NCI-H1417 (cell line): ENCODE measurements at places on chromosomes 5 and 9.
A peak's percentile ranks its signal among the peaks of the same experiment; 100 is the strongest.

- DNase-seq = no peak
Observed at GRCh38 chr5:38650946-38651345, 94.5 kb upstream of the LIFR start.

DNA sequence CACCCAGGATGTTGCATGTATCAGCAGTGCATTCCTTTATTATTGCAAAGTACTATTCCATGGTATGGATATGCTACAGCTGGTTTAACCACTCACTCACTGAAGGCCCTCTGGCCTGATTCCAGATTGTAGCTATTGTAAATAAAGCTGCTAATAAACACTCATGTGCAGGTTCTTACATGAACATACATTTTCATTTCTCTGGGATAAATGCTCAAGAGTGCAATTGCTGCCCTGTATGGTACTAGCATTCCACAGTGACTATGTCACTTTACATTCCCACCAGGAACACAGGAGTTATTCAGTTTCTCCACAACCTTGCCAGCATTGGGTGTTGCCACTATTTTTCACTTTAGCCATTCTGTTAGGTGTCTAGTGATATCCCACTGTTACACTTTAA, 267.6 kb downstream of the SPOCK1 start:
- no peak for DNase-seq

- DNase-seq = no peak
Observed at GRCh38 chr5:34051374-34051980, 8.5 kb upstream of the C1QTNF3 start.

DNA sequence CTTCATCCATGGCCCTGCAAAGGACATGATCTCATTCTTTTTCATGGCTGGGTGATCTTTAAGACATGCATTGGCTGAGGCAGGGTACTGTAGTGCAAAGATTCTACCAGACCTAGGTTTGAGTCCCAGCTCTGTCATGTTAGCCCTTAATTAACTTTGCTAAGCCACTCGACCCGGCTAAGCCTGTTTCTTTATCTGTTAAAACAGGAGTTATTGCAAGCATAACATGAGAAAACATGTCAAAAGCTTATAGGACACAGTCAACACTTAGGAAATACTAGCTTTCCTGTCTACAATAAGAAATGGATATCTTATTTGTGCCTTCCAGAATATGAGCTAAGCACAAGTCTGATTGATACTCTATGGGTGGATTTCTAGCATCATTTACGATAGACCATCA, 92.6 kb downstream of the RASEF start:
- DNase-seq = no peak

DNA sequence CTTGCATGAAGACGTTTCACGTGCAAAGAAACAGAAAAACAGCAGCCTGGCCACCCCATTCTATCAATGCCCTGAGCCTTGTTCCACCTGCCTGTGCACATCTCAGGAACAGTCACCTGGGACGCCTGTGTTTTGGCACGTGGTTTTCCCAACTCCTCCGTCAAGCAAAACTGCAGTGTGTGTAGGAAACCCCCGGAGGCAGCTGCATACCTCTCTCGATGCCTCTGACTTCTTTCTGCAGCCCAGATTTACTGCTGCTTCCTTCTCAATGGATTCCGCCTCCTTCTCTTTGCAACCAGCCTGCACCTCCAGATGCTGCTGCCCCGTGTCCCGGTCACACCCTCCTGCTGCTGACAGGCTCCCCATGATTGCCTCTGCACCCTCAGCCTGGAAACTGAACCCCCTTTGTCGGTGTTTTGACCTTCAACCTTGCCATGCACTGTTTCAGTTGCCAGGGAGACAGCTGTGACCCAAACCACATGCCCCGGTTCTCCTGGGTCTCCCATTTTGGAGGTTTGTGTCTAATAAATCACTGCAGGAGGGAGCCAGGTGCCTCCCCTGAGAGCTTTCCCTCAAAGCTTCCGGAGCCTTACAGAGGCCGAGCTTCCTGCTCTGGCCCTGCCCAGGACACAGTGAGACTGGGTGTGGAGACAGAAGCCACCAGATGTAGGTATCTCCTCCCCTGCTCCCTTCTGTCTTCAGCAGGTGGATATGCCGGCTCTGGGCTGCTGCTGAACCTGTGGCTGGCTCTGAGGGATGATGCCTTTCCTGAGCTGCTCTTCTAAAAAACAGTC, 395.5 kb upstream of the IRX1 start:
- no peak for DNase-seq

DNA sequence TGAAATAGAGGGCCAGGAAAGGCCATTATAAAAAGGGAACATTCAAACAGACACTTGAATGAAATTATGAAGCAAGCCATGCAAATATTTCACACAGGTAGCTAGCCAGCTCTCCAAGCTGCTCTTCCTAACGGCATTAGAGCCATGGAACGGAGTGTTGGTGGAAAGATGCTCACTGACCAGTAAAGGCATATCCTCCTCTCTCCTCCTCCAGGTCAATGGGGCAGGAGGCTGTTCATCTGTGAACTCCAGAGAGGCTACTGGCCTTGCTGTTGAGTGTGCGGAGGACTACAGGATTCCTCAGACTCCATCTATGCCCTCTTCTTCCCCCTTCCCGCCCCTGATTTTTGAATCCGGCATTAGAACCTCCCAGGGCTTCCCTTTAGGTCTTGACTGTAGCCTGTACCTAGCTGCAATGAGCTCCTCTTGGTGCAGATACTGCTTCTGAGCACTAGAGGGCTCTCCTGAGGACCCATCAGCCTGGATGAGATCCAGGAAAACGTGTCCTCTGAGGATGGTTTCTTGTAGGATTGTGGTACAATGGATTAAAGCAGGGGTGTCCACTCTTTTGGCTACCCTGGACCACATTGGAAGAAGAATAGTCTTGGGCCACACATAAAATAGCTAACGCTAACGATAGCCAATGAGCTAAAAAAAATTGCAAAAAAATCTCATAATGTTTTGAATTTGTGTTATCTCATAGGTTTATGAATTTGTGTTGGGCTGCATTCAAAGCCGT, 162.2 kb downstream of the SREK1 start:
- peak; percentile 38 for DNase-seq

DNA sequence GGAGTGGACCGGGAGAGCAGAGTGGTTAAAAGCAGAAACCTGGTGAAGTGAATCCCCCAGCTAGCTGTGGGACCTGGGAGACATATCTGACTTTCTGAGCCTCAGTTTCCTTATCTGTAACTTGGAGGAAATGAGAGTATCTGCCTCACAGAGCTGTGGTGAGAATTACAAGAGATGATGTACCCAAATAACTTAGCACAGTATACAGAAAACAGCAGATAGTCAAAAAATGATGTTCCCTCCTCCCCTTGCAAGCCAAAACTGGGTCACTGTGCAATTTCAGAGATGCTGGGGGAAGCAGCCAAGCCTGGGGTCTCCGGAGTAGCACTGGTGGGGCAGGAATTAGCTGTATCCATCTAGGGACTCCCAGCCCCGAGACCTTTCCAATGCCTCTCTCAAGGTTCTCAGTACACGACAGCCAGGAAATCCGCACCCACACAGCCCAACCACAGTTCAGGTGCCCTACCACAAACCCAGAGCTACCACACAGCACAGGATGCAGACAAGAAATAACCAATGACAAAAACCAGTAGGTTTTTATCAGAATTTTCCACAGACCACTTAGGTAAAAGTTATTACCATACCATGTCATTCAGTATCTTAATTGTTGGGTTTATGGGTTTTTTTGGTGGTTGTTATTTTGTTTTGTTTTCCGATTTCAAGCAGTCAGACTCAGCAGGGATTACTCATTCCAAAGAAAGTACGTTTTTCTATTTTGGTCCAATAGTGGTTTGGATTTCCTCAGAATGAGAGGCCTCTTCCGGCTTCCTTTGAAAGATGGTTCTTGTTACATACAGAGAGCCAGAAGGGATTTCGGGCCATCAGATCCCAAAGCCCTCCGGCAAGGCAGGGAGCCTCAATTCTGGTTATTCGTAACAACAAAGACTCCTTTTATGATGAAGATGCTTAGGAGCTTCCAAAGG, 4.9 kb upstream of the HRH2 start:
- no peak for DNase-seq

DNA sequence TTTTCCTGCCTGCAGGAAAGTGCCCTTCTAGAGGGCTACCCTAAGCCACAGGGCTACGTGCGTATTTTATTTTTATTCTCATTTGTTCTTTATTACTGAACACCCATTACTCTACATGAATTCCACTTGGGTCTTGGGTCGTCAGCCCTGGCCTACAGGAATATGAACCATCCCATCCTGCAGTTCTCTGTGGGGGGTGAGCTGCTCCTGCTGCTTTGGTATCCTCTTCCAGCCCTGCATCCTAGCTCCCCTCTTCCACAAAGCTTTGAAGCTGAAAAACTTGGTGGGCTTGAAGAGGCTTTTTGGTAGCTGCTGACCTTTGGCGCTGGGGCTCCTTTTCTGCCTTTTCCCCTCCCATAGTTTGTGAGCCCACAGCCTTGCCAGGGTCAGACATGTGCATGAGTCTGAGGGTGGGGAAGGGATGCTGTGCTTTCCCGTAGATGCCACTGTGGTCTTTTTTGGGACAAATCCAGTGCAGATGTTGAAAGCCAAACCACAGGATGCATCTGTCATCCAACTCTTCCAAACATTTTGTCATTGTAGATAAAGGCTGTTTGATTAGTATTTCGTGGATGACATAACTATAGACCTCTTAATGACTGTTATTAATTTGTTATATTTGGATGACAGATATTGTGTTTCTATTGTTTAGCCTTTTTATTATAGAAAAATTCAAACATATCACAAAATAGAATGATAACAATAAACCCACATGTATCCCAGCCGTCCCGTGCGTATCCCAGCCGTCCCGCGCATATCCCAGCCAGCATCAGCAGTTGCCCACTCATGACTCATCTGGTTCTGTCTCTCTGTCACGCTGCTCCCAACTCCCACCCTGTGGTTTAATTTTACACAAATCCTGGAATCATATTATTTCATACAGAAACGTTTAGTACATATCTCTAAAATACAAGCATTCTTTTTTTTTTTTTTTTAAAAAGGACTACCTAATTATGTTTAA, 43.9 kb downstream of the SLC46A2 start:
- DNase-seq = no peak

GRCh38 chr9:94746541-94747370, 20.3 kb downstream of the AOPEP start:
- DNase-seq = no peak

GRCh38 chr5:44443172-44443571, 54.0 kb upstream of the FGF10 start:
- no peak for DNase-seq
